ENCODE measurements at places on chromosomes 16 and 17. TPM values are rescaled to one million over a fixed set of nuclear protein-coding genes. Genes with fewer than 3 reads are reported as not detected.

DNA sequence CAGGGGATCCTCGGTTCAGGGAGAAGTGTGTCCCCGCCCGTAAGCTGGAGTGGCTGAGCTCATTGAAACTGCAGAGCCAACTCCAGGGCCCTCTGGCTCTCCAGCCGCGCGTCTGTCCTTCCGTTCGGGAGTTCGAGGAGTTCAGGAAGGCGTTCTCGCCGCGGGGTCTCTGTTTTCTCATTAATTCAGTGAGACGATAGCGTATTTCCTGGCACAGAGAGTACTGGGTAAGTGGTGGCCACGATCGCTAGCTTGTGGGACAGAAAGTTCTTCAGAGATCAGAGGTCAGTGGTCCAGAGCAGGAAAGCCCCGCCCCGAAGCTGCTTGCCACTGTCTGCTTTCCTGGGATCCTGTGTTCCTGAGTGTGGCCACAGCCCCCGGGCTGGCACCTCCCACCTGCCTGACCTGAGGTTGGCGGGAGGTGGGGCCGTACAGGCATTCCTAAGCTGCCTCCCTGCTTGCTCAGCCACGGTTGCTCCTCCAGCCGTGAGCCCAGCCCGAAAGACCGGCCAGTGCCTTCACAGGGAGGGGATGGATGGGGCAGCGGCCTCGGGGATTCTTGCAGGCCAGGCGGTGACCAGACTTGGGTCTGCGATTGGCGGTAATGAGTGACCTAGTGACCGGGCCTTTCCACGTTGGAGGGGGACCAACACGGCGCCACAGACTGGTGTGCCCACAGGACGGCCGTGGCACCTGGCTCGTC lies 8.9 kb downstream of the BAIAP2 start:
- DNase-seq = no peak

- no peak for DNase-seq
These were observed 3.5 kb upstream of the PRR14 start for GRCh38 chr16:30647274-30647571.

Gene HOXB7
- 0.45 TPM for total RNA-seq

GRCh38 chr17:42179335-42179734 lies 1.6 kb downstream of the KCNH4 start:
- no peak for DNase-seq

DNA sequence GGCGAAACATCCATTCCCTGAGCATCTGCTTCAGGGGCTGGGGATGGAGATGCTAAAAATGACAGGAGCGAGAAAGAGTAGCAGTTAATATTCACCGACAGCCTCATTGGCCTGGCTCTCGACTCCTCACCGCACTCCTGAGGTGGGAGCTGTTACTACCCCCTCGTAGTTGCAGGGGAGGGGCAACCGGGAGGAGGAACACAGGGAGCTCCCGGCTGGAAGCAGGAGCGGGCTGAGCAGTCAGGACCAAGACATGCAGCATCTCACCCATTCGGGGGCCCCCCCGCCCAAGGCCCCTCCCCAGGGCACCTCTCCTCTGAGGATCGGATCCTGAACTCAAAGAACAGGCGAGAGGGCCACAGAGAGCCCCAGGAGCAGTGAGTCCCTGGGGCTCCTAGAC lies 4.5 kb upstream of the ACSF3 start:
- no peak for DNase-seq

DNA sequence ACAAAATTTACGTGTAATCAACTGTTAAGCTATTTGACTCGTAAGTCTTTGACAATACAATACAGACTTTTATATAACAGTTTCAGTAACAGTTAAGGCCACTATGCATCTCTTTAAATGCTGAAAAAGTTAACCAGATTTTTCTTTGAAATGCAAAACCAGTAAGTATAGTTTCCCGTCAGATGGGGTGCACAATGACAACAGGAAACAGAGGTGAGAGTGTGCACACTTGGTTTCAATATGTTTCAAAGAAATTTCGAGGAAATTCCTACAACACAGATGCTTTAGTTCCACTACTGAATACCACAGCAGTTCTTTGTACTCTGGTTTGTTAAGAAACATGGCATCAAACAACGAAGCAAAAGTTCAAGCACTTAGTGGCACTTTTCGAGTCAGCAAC lies 48.4 kb downstream of the RNF157 start:
- DNase-seq = no peak

- DNase-seq = no peak
These were observed 10.3 kb downstream of the DNAH2 start for GRCh38 chr17:7727886-7728285.

Gene CCDC154
- 1.6 TPM for total RNA-seq

DNA sequence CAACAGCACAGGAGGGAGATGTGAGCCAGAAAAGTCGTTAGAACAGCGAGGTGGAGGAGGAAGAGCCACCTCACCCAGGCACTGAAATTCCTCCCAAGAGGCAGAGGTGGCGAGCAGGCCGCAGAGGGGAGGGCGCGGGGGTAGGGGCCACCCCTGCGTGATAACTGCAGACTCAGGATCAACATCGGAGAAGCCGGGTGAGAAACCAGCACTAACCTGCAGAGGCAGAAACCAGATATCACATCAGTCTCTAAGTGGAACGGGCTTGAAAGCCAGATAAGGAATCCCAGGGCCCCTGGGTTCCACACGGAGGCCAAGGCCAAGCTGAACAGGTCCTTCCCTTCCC lies 39.4 kb upstream of the ZC3H18 start:
- DNase-seq = no peak

Gene EPN2
- 13.8 TPM for total RNA-seq

Gene YBX2
- 0.05 TPM for total RNA-seq
